ENCODE measurements at places on chromosomes 4 and X. TPM values are rescaled to one million over a fixed set of nuclear protein-coding genes. Genes with fewer than 3 reads are reported as not detected.

Gene PPP2R2C
- not detected for total RNA-seq

Gene MAGED4
- total RNA-seq = 18.6 TPM

Gene CT45A5
- not detected for total RNA-seq

Gene RBM47
- total RNA-seq = 2.0 TPM

Gene SGMS2
- 221 TPM for total RNA-seq

Gene GYPB
- total RNA-seq = not detected

Gene CXCL10
- under 0.01 TPM for total RNA-seq

Measured in regular cardiac myocyte (primary cell).